ENCODE measurements at places on chromosomes 16 and 17.

DNA sequence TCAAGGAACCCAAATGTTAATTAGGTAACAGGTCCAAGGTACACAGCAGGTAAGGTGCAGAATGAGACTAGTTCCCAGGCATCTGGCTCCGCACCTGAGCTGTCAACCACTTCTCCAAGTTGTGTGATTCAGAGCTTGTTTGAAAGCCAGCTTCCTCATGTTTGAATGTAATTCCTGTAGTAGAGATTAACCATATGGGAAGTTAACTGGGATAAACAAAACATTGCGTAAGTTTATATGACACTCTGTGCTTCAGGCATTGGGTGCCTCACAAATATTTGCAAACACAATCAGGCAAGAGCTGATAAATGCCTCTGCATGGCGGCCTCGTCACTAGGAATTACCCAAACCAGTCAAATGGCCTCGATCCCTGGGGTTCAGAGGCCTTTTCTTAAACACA is 27.9 kb upstream of the CPHXL start:
- no peak for DNase-seq

DNA sequence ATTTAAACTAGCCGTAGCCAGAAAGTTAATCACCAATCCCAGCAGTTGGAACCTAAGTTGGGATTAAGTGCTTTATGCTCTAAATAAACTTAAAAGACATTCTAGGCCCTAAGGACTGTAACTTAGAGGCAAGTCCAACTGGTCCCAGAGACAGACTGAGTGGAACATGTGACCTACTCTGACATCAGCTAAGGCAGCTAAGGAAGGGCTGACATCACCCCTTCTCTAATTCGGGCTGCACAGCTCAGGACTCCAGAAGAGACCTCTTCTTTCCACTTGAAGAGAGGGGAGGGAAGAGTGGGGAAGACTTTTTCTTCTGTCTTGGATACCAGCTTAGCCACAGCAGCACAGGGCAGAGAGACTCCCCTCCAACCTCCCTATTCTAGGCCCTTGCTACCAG is 565.2 kb downstream of the CDH8 start:
- no peak for DNase-seq

GRCh38 chr16:52597073-52597771 is 50.3 kb upstream of the TOX3 start:
- no peak for DNase-seq

GRCh38 chr17:72183194-72183685 is 62.4 kb downstream of the SOX9 start:
- no peak for DNase-seq

GRCh38 chr16:49932946-49933345 is 77.0 kb upstream of the ZNF423 start:
- no peak for DNase-seq

Data from stimulated activated CD4-positive, alpha-beta T cell treated with anti-CD3 and anti-CD28 coated beads, Interleukin-1b, Interleukin-23, amount 100 ng/mL, for 48 hours (primary cell).